ENCODE measurements at places on chromosomes 7 and 10.
A peak's percentile ranks its signal among the peaks of the same experiment; 100 is the strongest.

DNA sequence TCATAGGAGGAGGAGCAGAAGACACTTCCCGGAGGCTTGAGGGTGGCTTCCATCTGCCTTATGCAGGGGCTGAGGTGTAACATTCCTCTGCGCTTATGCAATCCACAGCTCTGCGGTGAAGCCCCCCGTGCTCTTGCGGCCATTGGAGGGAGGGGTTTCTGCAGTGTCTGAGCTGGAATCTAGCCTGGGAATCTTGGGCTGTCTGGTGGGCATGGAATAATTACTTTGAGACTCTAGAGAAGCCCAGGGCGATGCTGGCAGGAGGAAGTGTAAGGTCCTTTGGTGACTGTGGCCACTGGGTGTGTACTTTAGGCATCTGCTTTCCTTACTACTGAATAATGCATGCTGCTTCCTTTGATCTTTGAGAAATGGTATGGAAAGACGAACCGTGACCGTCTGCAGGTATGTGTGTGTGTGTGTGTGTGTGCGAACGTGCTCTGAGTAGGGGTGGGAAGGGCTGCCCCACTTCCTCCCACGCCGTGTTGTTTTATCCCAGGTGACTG lies 181.0 kb downstream of the PRPF18 start:
- no peak for DNase-seq

GRCh38 chr10:60114765-60115586 lies 208.6 kb upstream of the CCDC6 start:
- peak; percentile 29 for DNase-seq

DNA sequence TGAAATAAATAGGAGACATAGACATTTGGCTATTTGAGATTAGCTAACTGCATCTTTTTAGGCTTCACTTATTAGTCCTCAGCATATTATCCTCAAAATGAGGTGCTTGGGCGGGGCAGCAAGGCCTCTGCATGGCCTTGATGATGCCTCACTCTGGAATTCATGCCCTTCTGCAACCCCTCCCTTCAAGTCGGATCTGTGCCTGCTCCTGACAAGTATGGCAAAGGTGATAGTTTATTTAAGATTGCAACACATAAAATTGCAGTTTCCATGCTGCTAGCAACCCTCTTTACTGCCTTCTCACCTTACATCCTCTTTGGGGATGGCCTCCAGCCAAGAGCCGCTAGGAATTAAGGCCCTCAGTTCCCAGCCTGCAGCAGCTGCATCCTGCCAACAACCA lies 241.3 kb upstream of the ADARB2 start:
- DNase-seq, result no peak

GRCh38 chr7:154864523-154864891 lies 138.4 kb downstream of the PAXIP1 start:
- DNase-seq, result no peak

GRCh38 chr10:420154-421121 lies 269.0 kb downstream of the DIP2C start:
- DNase-seq, result no peak

DNA sequence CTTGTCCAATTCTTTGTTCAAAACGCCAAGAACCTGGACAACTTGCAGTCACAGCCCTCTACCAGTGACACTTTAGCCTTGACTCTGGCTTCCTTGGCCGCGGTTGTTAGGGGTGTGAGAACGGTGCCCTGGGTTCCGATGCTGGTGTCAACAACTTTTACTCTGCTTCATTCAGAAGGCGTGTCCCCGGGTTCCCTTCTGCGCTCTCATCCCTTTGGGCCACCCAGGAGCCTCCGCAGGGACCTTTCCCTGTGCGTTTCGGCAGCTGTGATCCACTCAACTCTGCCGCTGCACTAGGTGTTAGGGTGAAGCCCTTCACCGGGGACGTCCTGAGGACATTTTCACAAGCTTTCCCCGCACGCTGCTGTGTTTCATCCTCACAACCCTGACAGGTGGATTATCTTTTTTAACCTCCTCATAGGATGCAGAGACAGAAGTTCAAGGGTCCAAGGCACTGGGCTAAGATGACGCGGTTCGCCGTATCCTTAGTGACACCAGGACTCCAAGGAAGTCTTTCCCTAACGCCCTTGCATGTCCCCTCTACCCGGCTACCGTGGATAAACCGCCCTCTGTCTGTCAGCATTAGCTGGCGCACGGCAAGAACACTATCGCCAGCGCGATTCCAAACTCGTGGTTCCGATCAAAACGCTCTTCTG lies 133.5 kb upstream of the SHH start:
- no peak for DNase-seq
